Breast epithelium (tissue), 4 donors: ENCODE measurements at places on chromosomes 7 and 10. TPM values are rescaled to one million over a fixed set of nuclear protein-coding genes. Genes with fewer than 3 reads are reported as not detected.

DNA sequence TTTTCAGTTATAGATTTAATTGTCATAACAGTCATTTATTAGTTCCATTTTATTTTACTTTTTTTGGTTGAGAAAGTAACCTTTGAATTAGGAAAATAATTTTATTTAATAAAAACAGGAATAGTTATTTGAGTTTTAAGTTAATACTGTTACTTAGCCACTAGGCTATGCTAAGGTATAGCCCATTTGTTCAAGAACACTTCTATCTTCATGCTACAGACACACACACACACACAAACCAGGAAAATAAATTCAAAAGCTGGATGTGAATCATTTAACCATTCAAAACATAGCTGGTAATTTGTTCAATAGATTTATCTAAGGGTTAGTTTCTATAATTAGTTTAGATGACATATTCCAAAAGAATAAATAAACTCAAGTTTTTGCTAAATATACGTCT, 148.4 kb downstream of the RNF133 start:
- no peak for DNase-seq
- H3K27ac ChIP-seq = no peak overlapping the region
- H3K27me3 ChIP-seq = no peaks in the 10 kb centered on the region
- H3K36me3 ChIP-seq = no peaks in the 10 kb centered on the region
- H3K4me3 ChIP-seq = no peak overlapping the region

The DGKB gene
- 0.33 TPM for total RNA-seq

The TMEM213 gene
- total RNA-seq = not detected

GRCh38 chr7:128881458-128882125, 18.9 kb downstream of the ATP6V1F start:
- no peaks in the 10 kb centered on the region for H3K27me3 ChIP-seq
- no peaks in the 10 kb centered on the region for H3K36me3 ChIP-seq
- H3K27ac ChIP-seq = no peak overlapping the region
- H3K4me1 ChIP-seq = no peaks in the 10 kb centered on the region

DNA sequence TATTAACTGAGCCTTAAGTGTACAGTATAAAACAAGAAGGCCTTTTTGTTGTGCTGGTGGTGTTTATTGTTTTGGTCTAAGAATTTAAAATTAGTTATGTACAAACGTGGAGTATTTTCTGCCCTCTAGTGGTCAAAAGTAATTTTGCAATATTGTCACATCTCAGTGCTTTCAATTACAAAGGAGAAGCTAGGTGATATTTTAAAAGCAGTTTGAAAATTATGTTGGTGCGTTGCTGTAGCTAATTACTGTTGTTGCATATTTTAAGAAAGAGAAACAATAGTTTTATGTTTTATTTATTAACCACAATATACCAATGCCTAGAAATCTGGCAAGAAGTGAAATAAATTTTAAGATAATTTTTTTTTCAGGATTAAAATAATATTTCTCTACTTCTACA, 11.4 kb downstream of the NPVF start:
- H3K4me3 ChIP-seq = no peak overlapping the region
- no peaks in the 10 kb centered on the region for H3K27me3 ChIP-seq
- no peak for DNase-seq
- H3K27ac ChIP-seq = no peak overlapping the region

- no peak overlapping the region for H3K27ac ChIP-seq
- DNase-seq = no peak
- H3K4me1 ChIP-seq = no peaks in the 10 kb centered on the region
- no peaks in the 10 kb centered on the region for H3K36me3 ChIP-seq
- no peaks in the 10 kb centered on the region for H3K27me3 ChIP-seq
These were observed 76.5 kb upstream of the DDC start for GRCh38 chr7:50641442-50642405.

GRCh38 chr7:21923658-21924057, 22.0 kb downstream of the CDCA7L start:
- no peaks in the 10 kb centered on the region for H3K36me3 ChIP-seq
- DNase-seq = no peak
- H3K27me3 ChIP-seq = no peaks in the 10 kb centered on the region
- H3K27ac ChIP-seq = no peak overlapping the region
- H3K4me1 ChIP-seq = no peaks in the 10 kb centered on the region
- no peak overlapping the region for H3K4me3 ChIP-seq
